ENCODE measurements at places on chromosomes 7 and 10.

DNA sequence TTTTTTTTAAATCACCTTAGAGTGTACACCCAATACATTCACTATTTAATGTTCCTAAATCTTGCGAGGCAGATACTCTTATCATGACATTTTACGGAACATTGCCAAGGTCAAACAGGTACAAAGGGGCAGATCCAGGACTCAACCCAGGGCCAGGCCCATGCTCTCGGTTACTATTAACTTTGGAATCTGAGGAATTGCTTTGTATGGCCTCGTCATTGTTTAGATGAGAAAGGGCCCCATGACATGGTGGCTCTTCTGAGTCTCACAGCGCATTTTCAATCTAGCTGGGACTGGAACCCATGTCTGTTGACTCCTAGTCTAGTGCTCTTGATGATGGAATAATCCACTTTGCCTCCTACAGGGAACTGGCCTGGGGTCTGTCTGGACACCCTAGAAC lies 59.1 kb downstream of the GATA3 start:
- no peak for DNase-seq

GRCh38 chr10:110147961-110148360 lies 59.4 kb upstream of the MXI1 start:
- no peak for DNase-seq

GRCh38 chr7:90965211-90965610 lies 299.0 kb upstream of the FZD1 start:
- no peak for DNase-seq

- DNase-seq, result no peak
Measured at GRCh38 chr10:33875924-33876583, 541.6 kb upstream of the NRP1 start.

DNA sequence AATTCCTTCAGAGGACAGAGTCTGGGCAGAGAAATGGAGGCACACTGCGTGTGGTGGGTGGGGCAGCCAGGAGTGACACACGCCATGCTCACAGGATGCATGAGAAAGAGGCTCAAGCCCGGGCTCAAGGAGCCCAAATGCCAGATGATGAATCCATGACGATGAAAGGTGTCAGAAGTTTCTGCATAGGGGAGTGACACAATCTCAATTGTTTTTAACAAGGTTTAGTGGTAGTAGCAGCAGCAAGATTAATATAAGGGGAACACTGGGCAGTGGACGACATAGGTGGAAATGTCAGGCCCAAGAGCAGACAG lies 126.1 kb downstream of the TNS3 start:
- no peak for DNase-seq

DNA sequence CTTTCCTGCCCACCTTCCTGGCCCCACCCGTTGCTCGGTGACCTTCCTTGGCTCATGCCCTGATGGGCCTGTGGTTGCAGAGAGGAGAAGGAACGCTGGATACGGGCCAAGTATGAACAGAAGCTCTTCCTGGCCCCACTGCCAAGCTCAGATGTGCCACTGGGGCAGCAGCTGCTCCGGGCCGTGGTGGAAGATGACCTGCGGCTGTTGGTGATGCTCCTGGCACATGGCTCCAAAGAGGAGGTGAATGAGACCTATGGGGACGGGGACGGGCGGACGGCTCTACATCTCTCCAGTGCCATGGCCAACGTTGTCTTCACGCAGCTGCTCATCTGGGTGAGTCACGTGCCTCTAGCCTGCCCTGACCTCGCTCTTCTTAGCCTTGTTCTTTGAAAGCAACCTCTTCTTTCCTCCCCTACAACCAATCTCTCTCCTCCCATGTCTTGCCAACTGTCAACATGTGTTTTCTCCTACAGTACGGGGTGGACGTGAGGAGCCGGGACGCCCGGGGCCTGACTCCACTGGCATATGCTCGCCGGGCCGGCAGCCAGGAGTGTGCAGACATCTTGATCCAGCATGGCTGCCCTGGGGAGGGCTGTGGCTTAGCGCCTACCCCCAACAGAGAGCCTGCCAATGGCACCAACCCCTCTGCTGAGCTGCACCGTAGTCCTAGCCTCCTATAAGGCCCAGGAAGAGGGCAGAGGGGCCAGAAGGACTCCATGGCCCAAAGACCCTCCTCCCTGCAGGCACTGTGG lies 24.1 kb downstream of the GBX1 start:
- no peak for DNase-seq

GRCh38 chr7:27576360-27576944 lies 86.2 kb downstream of the HIBADH start:
- no peak for DNase-seq

GRCh38 chr10:111732166-111732785 lies 451.3 kb downstream of the GPAM start:
- DNase-seq, result no peak
